Caudate nucleus (tissue), 63 donors: ENCODE measurements at places on chromosomes 7 and 10.

DNA sequence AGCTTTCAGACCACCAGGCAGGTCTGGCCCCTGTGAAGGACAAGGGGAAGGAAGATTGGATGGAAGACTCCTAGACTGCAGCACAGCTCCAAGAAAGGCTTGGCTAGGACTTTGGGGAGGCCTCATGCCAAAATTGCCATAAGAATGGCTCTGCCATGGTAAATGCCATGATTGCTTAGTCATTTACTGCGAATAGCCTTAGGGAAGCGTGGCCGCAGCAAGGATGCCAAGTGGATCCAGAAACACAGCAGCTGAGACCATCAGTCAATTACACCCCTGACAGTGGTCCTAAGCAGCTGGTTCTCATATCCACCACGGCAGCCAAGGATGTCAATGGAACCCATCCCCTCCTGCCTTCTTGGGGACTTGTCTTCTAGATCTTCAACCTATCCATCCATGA, 88.2 kb upstream of the AUTS2 start:
- DNase-seq, result no peak

- DNase-seq, result no peak
Measured at GRCh38 chr7:26369593-26369992, 77.9 kb downstream of the SNX10 start.

DNA sequence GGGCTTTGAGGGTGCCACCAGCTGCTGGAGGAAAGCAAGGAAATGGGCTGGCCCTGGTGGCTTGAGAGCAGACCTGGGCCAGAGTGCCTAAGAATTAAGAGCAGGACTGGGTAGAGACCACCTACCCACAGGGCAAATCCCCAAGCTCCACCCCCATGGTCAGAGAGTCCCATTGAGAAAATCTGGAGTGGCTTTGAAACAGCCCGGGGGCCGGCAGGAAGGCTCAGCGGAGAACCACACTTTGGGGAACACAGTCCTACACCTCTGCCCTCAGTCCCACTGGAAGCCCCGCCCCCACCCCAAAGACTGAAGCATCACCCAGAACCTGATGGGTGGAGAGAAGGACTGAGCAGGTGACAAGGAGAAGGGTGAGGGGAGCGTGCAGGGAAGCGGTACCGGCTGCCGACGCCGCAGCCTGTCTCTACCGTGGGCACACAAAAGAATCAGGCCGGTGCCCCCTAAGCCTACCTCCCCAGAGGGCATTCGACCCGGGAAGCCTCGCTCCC, 3.6 kb downstream of the SMARCD3 start:
- DNase-seq, result no peak

GRCh38 chr7:30344513-30344912, 60.1 kb downstream of the ZNRF2 start:
- DNase-seq, result no peak

DNA sequence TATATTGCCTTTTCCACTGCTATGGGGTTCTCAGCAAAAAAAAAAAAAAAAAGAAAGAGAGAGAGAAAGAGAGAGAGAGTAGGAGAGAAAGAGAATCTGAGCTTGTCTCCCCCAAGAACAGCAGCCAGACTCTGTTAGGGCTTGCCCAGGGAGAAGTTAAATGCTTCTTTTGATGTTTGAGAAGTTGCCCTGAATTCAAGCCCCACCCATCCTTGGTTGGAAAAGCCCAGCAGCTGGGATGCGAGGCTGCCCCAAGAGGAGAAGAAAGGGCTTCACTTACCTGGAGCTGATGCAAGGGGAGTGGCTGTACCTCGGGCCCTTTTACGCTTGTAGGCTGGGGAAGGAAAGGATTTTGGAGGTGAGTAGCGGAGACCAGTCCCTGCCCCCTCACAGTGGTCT, 20.9 kb upstream of the MGMT start:
- no peak for DNase-seq

- peak; percentile 42 for DNase-seq
Measured at GRCh38 chr7:128166603-128167041, 74.5 kb upstream of the LEP start.

- no peak for DNase-seq
Measured at GRCh38 chr7:79823246-79823951, 311.2 kb upstream of the GNAI1 start.

GRCh38 chr7:107563081-107563774, 492 bp downstream of the COG5 start:
- DNase-seq, result no peak

- DNase-seq, result no peak
Measured at GRCh38 chr7:139106959-139107358, 2.6 kb downstream of the ZC3HAV1 start.

GRCh38 chr7:115009736-115010440, 88.0 kb downstream of the MDFIC start:
- no peak for DNase-seq

DNA sequence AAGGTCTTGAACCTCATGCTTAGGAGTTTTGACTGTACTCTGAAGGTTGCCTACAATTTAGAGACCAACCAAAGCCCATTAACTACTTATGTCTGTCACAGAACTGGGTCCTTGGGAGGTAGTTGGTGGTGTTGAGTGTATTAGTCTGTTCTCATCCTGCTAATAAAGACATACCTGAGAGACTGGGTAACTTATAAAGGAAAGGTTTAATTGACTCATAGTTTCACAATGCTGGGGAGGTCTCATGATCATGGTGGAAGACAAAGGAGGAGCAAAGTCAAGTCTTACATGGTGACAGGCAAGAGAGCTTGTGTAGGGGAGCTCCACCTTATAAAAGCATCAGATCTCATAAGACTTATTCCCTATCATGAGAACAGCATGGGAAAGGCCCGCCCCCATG, 319.6 kb upstream of the ZMIZ1 start:
- no peak for DNase-seq

GRCh38 chr7:105028004-105028403, 14.0 kb downstream of the KMT2E start:
- DNase-seq, result no peak

- DNase-seq, result no peak
Measured at GRCh38 chr7:83306502-83306901, 143.8 kb upstream of the PCLO start.

DNA sequence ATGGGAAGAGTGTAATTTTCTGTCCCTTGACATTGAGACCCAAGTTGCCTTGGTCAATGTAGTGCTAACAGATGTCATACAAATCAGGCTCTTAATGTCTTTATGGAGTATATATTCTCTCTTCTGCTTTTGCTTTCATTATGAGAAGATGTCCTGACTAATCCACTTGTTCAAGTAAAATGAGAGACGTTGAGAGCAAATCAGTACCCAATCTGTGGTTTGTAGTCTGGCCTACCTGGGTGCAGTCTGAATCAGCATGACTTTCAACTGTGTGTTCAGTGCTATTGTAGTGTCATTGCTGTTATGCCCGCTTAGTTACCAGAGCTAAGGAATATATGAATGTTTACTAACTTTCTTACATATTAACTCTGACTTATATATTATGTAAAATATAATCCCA, 612.4 kb downstream of the ANKRD7 start:
- DNase-seq, result no peak

GRCh38 chr10:110857265-110858171, 14.2 kb upstream of the PDCD4 start:
- DNase-seq, result no peak
